ENCODE measurements at places on chromosomes 4 and X.

DNA sequence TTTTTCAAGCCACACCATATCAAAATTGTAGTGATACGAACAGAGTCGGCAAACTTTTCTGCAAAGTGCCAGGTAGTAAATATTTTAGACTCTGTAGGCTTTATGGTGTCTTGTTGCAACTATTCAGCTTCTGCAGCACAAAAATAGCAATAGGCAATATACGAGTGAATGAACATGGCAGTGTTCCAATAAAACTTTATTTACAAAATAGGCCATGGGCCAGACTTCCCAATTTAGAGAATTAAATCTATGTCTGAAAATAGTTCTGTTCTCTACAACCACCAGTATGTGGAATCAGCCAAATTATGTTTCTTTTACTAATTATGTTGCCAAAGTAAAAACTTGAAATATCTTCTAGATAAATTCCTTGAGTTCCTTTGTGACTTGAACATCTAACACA lies 56.5 kb downstream of the NCAPG start:
- DNase-seq = no peak

DNA sequence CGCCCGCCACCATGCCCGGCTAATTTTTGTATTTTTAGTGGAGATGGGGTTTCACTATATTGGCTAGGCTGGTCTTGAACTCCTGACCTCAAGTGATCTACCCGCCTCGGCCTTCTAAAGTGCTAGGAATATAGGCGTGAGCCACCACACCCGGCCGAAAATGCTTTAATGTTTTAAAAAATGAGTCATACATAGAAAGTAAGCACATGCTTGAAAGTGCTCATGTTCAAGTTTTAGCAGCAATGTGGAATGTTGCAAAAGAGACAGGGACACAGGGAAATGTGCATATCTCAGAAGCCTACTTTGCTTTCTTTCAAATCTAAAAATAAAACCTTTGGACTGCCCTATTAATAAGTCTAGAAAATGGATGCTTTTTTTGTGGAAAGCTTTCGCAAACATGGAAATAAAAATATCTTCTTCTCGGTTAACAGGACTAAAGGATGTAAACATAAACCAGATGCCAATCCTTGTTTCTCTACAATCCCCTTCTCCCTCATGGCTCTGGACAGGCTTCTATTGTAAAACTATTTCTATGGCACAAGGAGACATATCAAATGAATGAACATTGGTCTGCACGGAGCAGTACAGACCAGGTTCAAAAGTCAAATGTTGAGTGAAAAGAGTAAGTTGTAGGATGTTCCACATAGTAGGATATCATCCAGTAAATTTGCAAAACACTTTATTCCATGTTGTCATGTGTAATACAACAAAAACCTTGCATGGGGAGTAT lies 15.0 kb downstream of the MECP2 start:
- DNase-seq = no peak

DNA sequence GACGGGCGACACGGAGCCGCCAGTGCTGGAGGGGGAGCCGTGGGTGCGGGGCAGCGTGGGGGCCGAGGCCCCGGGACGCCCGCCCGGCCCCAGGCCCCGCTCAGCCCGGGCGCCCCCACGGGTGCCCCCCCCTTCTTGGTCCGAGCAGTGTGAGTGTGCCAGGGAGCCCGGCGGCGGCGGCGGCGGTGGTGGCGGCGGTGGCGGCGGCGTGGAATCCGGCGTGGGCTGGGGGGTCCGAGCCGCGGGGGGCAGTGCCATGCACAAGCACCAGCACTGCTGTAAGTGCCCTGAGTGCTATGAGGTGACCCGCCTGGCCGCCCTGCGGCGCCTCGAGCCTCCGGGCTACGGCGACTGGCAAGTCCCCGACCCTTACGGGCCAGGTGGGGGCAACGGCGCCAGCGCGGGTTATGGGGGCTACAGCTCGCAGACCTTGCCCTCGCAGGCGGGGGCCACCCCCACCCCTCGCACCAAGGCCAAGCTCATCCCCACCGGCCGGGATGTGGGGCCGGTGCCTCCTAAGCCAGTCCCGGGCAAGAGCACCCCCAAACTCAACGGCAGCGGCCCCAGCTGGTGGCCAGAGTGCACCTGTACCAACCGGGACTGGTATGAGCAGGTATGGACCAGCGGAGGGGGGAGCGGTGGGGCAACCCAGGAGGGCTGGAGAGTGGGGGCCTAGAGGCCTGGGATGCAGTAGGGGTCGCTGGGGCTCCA lies 466 bp downstream of the DLG3 start:
- DNase-seq = no peak

- DNase-seq = no peak
Observed at GRCh38 chr4:63580796-63581475, 828.3 kb downstream of the TECRL start.

DNA sequence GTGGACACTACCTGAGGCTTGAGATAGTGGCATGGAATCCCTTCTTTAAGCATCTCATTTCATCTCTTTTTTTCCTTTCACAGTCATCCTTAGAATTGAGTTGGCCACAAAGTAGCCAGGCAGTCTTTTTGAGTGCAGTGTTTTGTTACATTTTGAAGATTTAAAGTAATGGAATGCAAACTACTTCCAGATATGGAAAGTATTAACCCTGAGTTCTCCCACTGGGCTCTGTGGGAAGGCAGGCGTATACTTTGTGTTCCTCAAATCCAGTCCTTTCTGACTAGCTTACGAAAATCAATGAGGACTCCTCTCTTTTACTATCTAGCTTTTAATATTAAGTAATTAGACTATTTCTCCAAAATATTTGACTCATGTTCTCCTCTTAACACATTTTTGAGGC lies 29.9 kb downstream of the PCDH10 start:
- DNase-seq = no peak

GRCh38 chr4:152501846-152502536 lies 33.9 kb downstream of the FBXW7 start:
- no peak for DNase-seq

- DNase-seq = no peak
Observed at GRCh38 chr4:140052050-140052449, 101.9 kb downstream of the MAML3 start.

DNA sequence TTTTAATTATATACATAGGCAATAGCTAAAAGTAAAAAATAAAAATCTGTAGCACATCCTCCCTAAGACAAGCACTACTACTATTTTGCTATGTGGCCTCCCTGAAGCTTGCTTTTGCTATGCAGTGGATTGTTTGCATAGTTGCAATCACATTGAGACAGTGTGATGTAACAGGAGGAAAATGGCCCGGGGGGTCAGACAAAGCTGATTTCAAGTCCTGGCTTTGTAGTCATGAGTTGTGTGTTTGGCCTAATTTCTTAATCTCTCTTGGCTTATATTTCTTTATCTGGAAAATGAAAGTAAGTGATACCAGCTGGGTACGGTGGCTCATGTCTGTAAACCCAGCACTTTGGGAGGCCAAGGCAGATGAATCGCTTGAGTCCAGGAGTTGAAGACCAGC lies 166.6 kb downstream of the LHFPL1 start:
- DNase-seq = no peak

DNA sequence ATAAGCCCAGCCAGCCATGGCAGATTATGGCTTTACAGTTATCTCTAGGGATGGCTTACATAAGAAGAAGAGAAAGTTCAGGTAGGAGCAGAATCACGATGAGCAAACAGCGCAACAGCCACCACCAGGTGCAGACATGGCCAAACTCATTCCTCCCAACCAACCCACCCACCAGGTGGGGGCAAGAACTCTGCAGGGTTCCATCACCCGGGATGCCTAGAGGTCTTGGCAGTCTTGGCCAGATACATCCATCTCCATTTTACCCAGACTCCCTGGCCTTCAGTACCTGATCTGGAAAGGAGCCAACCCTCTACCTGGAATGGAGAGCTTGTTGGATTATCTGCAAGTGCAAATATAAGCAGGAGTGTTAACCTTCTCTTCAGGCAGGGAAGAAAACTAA lies 7.5 kb downstream of the TSC22D3 start:
- DNase-seq = no peak

- no peak for DNase-seq
Observed at GRCh38 chrX:15418707-15419181, 34.5 kb upstream of the VEGFD start.

- DNase-seq = no peak
Observed at GRCh38 chr4:85946821-85947220, 413.0 kb downstream of the MAPK10 start.

DNA sequence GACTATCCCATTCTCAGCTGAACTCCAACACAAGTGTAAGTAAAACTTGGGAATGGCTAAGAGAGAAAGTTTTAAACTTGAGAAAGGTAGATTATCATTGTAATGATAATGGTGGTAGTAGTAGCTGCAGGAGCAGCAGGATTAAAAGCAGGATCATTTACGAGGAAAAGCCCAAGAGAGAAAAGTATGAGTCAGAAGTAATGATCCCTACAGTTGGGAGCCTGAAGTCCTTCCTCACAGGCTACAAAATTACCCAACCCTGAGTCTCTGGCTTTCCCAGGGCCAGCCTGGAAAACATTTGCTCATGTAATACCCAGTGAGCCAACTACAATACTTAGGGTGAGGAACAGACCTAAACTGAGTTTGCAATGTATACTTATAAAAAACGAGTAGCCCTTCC lies 4.4 kb upstream of the PRDM8 start:
- no peak for DNase-seq

- no peak for DNase-seq
Observed at GRCh38 chr4:79198951-79199587, 126.8 kb downstream of the NAA11 start.

DNA sequence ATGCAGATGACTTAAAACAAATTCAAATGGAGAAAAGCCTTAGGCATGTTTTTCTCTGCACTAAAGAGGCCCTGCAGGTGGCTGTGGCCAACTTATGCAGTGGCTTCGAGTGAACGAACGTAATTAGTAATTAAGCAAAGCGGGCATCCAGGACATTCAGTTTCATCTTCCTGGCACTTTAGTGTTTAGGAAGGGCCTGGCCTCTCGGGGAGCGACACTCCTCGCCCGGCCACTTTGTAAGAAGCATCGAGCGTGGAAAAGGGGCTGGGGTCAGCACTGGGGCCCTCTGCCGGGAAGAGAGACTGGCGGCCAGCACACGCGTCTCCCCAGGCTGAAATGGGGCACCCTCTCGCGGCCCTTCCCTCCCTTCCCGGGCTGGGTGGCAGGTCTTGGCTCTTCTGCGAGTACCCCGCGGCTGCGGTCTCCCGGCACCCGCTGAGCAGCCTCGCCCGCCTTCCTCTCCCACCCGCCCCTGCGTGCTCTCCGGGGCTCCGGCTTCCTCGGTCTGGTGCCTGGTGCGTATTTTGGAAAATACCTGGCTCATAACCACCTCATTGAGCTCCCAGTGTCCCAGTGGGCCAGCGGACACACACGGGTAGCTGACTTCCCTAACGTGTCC lies 677 bp upstream of the CYP4V2 start:
- no peak for DNase-seq

- no peak for DNase-seq
Observed at GRCh38 chrX:105314458-105314857, 94.0 kb upstream of the TEX13A start.

DNA sequence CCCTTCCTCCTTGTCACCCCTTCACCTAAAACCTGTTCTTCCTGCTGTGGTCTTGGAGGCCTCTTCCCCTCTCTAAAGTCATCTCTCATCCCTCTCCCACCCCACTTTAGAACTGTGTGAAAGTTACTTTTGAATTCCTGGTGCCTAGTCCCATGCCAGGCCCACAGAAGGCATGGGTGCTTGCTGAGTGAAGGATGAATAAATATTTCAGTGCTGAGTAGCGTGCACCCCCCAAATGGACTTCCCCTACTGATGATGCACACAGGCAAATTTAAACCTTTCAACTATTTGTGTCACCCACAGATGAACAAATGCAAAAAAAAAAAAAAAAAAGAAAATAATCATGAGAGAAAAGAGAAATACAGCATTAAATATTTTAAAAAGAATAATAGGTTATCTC lies 19.8 kb downstream of the PSMD10 start:
- no peak for DNase-seq

Data from brain pericyte (primary cell).